HFFc6 (cell line): ENCODE measurements at places on chromosomes 1 and 21.

GRCh38 chr1:81430236-81430938, 370.3 kb upstream of the ADGRL2 start:
- DNase-seq: no peak

DNA sequence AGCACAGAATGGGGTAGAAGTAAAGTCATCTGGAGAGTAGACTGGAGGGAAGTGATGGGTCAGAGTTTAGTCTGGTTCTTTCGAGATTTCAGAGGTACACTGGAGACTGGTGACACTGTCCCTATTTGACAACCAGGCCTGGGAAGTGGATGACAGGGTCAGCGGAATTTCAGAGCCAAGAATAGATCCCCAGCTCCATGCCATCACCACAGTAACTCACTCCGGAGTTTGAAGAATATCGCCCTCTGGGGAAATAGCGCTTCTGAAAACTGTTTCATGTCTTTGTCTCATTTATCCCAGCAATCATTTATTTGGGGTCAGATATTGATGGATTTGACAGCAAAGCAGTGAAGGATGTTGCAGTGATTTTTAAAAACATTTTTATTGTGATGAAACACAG, 7.6 kb upstream of the NFASC start:
- DNase-seq: no peak

DNA sequence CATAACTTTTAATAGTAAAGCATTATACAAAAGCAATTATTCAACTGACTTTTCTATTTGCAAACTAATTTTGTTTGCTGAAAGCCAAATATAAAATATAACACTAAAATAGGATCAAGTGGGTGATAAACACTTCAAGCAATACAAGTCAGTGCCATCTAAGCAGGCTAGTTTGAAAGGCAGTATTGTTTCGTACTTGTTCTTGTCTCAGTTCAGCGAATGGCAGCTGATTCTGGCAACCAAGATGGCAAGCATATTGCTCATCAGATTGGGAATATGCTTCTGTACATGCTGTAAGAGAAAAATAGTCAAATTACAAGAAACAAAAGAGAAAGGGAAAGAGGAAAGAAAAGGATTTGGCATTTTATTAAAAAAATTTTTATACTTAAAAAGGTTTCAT, 7.5 kb downstream of the TMEM59 start:
- DNase-seq: no peak

DNA sequence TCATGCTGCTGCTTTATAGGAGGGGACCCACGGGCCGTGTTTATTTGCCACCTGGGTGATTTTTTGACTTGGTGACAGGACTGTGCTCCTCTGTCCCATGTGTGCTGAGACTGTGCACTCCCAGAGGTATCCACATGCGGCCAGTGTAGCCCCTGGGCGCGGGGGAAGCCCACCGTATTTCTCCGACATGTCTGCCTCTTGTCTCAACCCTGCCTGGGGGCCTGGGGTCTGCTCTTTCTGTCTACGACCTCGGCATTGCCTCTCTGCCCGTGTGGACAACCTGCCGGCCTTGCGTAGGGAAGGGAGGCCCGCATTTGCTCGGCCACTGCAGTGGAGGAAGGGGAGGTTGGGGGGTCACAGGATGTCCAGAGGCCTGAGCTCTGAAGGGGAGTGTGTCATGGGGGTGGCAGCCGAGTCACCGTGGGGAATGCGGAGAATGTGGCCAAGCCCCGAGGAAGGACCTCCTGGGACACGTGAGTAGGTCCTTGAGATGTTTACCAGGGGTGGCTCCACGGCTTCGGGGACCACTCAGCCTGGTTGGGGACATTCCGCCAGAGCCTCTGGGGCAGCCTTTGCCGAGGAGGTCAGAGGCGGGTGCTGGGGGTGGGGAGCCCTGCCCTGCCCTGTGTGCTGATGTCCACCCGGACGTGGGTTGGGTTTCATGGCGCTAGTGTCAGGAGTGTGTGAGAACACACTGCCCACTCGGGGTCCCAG, 11.0 kb downstream of the PRKCZ start:
- no peak for DNase-seq

DNA sequence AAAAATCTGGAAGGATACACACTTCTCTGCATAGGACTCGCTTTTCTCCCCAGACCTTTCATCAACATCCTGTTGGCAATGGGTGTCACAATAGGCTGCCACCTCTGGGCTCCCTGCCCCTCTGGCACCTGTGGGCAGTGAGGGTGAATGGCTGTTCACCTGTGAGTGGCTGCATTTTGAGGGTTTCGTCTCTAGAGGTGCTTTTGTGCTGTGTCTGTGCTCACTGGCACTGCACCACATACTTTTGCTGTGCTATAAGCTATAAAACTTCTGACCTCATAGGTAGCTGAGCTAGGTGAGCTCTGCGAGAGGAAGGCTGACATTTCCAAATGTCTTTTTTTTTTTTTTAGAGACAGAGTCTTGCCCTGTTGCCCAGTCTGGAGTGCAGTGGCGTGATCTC, 35.9 kb downstream of the SLC30A1 start:
- DNase-seq: no peak
